Hematopoietic multipotent progenitor cell (in vitro differentiated cells): ENCODE measurements at places on chromosomes 7 and 10.

DNA sequence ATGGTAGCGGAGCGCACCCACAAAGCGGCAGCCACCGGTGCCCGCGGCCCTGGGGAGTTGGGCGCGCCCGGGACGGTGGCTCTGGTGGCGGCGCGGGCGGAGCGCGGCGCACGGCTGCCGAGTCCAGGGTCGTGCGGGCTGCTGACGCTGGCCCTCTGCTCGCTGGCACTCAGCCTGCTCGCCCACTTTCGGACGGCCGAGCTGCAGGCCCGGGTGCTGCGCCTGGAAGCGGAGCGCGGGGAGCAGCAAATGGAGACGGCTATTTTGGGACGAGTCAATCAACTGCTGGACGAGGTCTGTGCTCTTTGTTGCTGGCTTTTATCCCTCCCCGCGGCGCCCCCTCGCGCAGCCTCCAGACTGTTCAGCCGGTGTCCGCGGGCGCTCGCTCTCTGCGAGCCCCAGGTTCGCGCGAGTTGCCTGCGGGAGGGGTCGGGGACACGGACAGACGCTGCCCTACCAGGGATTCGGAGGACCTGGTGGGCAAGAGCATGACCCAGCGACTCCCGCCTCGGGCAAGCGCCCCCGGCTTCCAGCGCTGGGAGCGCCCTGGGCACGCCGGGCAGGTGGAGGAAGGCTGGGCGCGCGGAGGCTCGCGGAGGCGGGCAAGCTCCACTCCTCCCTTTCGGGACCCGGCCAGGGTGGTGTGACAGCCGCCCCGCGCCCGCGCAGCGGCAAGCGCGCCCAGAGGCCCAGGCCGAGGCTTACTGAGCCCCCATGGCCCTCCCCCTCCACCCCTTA lies 887 bp downstream of the COL13A1 start:
- DNase-seq: peak; percentile 39

DNA sequence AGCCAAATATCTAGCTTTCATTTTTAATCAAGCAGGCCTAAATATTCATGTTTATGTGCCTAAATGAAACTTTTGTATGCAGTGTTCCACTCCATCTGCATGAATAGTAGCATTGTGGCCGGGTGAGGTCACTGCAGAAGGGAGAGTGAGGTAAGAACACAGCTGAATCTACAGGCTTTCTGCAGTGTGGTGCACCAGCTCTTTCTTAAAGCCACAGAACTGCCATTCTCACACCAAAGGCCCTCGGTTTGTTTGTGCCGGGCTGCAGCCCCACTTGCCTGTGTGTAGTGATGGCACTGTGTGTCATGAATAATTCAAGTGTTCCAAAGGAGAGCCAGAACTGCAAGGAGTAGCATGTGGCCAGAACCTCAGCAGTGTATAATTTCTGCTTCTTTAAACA lies 204.1 kb downstream of the TRIL start:
- no peak for DNase-seq

DNA sequence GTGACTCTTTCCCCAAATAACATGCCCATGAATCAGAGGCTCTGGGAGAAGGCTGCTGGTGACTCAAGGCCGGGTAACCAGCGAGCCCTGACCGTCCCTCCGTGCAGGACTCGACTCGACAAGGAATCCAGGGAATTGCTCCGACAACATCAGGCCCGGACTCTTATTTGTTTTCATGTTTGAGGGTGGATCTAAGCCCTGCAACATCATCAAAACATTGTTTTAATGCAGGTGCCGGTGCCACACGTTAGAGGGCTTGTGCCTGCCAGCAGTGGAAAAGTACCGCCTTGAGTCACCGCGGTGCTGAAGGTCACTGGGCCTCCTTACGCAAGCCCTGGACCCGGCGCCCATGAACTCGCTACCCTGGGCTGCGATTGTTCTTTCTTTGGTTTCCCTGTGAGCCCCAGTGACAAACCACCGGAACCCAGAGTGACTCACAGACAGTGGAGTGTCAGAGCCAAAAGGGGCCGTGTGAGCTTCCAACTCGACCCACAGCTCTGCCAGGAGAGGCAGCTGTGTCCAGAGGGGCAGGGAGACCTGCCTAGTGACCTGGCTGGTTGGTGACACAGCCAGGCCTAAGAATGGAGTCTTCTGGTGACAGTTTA lies 139.4 kb upstream of the SHH start:
- DNase-seq: no peak

GRCh38 chr7:18520450-18521235 lies 25.1 kb downstream of the HDAC9 start:
- DNase-seq: no peak

DNA sequence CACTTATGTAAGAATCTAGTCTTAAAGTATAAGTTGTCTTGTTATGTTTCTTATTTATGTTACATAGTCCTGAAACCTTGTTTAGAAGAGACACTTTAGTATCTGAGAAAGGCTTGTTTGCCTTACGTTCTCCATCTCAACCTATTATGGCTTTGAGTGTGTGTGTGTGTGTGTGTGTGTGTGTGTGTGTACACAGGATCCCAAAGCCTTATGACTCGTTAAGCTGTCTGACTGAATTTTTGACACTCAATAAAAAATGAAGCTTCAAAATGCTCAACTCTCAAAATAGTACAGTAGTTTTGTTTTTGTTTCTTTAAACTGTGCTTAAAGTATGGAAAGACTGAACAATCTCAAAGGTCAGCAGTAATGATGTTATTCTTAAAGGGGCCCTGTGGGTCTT lies 18.0 kb downstream of the CALU start:
- DNase-seq: no peak

DNA sequence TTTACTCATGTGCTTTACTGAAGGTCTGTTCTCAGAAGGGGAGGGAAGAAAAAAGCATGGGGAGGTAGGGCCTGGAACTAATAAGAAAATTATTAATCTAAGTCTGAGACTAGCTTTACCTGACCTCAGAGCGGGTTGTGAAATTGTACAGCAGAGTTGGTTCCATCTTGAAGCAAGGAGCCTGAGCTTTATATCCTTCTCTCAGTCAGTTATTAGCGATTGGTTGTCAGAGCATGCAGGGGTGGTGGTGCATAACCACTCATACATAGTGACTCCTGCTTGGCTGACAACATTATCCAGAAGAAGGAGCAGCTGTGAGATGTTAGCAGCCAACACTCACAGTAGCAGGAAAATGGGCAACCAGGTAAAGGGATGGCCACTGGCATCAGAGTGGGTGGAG lies 976.3 kb upstream of the LRRTM3 start:
- DNase-seq: no peak

DNA sequence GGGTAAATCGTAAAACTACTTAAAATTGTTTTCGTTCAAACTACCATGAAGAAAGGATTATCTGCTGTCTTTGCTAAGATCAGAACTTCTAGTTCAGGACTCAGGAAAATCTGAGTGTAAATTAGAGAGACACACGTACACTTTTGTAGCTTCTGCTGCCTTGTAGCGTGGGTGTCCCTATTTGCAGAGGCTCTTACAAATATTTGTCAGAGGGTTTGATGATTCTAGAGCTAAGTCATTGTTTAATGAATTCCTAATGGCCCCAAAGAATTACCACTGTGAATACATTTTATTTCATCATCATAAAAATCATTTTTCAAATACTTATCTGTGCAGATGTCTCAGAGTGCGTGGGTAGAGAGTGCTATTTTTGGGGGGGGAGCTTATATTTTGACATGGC lies 314.9 kb downstream of the LRMDA start:
- no peak for DNase-seq

GRCh38 chr7:55965805-55966421 lies 1.5 kb downstream of the NIPSNAP2 start:
- no peak for DNase-seq

GRCh38 chr7:122136639-122137245 lies 7.3 kb downstream of the AASS start:
- DNase-seq: no peak

DNA sequence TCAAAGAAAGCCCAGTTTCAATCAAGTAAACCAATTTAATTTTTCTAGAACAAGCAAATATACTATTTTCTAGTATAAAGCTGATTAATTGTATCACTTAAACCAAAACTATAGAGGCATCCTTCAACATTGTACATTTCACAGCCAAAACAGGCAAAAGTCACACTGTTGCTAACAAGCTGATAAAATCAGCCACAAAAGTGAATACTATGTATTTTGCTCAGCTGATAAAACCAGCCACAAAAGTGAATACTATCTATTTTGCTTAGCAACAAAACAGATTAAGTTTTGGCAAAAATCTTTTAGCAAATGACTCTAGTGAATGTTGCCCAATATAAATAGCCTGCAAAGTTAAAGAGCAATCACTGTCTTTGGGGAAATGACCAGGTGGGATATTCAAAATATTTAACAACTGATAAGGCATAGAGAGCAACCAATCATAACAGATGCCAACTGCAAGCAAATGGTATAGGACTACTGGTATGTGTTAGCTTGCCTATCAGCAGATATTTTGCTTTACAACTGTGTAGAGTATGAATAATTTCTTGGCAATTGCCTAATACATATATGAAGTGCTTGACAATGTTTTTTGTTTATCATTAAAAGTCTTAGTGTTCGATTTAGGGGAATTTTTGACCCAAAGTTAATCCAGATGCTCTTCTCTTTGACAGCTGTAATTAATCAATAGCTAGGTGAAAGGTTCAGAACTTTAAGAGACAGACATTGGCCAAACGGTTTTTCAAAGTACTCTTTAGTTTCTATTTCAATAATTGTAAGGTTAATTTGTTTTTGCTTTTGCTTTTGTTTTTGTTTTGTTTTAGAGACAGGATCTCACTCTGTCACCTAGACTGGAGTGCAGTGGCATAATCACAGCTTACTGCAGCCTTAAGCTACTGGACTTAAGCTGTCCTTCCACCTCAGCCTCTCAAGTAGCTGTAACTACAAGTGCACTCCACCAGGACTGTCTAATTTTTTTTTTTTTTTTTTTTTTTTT lies 44.4 kb upstream of the SP4 start:
- no peak for DNase-seq

GRCh38 chr10:60849217-60849616 lies 70.9 kb downstream of the CDK1 start:
- DNase-seq: no peak

- no peak for DNase-seq
These were observed 171.2 kb downstream of the PRKAG2 start for GRCh38 chr7:151705636-151706276.

GRCh38 chr10:121539786-121540185 lies 58.5 kb downstream of the FGFR2 start:
- no peak for DNase-seq

- peak; percentile 62 for DNase-seq
These were observed 177.9 kb downstream of the RPS24 start for GRCh38 chr10:78211561-78212051.

DNA sequence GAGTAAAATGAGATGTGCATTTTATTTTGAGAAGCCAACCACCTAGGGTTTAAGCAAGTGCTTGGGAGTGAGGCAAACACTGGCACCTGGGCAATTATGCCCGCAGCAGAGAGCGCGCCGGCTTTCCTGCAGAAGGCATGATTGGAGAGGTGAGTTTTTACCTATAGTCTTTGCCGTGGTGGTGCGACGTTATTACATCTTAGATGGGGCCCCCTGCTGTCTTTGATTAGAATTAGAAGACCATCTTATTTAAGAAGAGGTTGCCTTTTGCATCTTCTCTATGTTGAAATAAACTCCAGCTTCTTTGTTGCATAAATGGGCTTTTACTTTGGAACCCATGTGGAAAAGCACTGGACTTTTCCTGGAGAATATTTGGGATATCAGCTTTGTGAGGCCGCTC lies 409.5 kb downstream of the GLRX3 start:
- no peak for DNase-seq

GRCh38 chr10:103621783-103622125 lies 128.2 kb downstream of the NEURL1 start:
- no peak for DNase-seq

GRCh38 chr10:104424719-104425118 lies 71.1 kb downstream of the CFAP58 start:
- DNase-seq: no peak

- peak; percentile 61 for DNase-seq
These were observed 4.3 kb downstream of the HOXA10 start for GRCh38 chr7:27169658-27170425.

DNA sequence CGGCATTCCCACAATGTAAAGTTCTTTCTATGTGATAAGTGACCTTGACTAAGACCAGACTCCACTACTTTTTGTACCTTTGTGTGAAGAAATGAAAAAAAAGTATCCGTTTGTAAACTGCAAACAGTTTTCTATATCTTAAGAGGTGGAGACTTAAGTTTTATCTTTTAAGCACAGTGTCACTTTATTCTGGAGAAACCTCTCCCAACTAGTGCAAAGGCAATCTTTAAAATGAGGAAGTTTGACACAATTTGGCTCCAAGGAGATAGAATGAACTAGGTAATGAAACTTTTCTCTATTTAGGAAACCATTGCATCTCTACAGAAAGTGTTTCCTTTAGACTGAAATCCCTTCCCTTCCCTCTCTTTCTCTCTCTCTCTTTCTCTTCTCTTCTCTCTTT lies 122.9 kb downstream of the SAMD9 start:
- DNase-seq: no peak

GRCh38 chr10:101905251-101905650 lies 61.7 kb upstream of the KCNIP2 start:
- DNase-seq: no peak

- DNase-seq: no peak
These were observed 94.7 kb downstream of the DIP2C start for GRCh38 chr10:594584-595270.

GRCh38 chr10:117165538-117166417 lies 27.7 kb upstream of the VAX1 start:
- DNase-seq: peak; percentile 64

- peak; percentile 33 for DNase-seq
These were observed 34.8 kb downstream of the SLC25A13 start for GRCh38 chr7:96287132-96287531.

- no peak for DNase-seq
These were observed 607.6 kb upstream of the DPP6 start for GRCh38 chr7:153444641-153445040.

DNA sequence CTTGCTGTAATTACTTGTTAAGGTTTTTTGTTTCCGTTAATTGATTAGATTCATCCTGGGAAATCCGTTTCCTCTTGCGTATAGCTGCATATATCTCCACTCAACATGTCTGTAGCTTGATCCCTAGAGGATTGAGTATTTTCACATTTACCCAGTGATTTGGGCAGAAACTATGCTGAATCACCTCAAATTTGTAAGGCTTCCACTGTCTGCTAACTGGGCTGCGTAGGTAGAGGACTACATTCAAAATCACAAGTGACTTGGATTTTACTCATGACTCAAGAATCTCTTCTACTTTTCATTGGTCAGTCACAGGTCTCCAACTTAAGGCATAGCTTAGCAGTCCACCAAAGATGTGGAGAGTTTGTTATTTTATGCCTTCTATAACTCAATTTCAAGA lies 141.8 kb downstream of the POLR1F start:
- DNase-seq: no peak
